Non-pigmented ciliary epithelial cell (primary cell): ENCODE measurements at places on chromosomes 6 and 20.

- no peak for DNase-seq
These were observed 57.3 kb upstream of the SMIM29 start for GRCh38 chr6:34305982-34306708.

- DNase-seq: no peak
These were observed 6.7 kb downstream of the PRDM13 start for GRCh38 chr6:99613409-99613704.

- no peak for DNase-seq
These were observed 7.2 kb downstream of the ATRN start for GRCh38 chr20:3477861-3478544.

DNA sequence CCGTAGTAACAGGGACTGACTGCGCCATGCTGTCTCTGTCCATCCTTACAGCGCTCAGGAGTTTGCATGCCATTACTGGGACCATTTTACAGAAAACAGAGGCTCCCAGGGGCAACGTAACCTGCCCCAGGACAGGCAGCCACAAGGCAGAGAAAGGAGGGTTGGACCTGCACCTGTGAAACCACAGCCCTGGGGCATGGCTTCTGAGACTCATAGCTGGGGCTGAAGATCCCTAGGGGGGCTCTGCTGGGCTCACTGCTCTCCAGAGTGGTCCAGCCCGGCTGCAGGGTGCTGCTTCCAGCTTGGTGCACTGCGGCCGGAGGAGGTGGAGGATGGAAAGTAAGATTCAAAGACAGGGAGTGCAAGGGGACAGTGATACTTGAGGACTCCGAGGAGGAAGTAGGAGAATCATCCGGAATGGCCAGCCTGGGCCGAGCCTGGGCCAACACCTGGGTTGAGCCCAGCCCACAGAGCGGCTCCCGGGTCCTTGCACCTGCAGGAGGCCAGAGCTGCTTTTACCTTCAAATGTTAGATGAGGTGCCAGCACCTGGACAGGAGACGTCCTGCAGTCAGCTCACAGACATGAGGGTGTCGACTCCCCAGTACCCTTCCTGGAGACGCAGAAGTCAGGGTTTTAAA is 183.2 kb downstream of the CDH4 start:
- no peak for DNase-seq

- no peak for DNase-seq
These were observed 84.5 kb downstream of the ANKEF1 start for GRCh38 chr20:10119336-10119735.

DNA sequence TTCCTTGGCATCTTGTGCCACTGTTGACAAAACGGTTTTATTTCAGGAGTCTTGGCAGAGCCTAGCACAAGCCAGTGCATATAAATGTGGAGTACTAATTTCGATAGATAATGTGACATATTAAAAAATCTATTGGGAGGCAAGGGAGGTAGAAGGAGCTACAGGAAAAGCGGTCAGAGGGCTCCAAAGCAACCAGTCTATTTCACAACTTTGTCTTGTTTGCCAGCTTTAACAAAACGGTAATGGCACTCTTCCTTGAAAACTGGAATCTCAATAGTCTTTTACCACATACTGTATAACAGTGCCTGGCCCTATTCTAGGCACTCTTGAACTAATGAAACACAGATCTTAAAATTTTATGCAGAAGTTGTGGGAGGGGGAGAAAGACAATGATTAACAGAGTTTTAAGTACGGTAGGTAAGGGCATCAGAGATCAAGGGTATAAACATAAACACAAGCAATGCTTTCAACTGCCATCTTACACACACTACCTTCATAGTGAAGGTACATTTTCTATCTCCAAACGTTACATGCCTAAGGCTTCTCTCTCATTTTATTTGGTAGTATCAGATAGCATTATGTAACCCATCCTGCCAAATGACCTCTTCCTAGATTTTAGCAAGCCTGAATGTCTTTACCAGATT is 33.5 kb upstream of the SYNCRIP start:
- DNase-seq: no peak

DNA sequence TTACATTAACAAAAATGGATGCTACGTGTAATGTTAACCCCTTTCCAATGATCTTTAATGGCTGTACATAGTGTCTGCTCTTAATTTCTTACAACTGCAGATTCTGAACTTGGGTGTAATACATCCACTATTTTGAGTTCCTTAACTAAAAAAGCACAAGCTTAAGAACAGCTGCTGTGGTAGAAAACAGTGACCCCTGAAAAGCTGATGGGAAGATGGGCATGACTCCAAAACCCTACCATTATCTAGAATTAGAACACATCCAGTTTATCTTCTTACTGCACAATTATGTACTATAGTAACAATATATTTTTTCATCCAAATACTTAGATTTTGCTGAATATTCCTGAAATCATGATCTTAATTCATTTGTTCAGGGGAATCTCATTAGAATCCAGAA is 49.3 kb downstream of the LYRM4 start:
- DNase-seq: no peak

DNA sequence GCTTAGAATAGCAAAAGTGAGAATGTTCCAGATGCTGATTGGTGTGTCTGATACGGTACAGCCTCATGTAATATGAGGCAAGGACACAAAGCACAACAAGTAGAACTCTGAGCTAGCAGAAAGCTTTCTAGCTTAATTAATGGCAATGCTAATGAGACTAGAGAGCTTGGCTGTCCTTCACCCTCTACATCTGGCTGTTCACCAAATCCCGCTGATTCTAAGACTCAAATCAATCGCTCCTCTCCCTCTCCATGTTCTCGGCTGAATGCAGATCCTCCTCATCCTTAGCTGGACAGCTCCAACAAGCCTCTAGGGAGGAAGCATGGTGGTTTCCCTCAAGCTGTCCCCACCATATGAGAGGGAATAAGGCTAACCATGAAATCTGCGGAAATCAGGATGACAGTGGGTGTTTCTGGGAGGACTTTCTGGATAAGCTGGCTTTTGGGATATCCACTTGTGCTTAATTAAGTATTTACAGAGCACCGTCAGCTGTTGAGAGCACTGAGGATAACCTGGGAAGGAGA is 128.9 kb downstream of the FOXC1 start:
- DNase-seq: no peak

DNA sequence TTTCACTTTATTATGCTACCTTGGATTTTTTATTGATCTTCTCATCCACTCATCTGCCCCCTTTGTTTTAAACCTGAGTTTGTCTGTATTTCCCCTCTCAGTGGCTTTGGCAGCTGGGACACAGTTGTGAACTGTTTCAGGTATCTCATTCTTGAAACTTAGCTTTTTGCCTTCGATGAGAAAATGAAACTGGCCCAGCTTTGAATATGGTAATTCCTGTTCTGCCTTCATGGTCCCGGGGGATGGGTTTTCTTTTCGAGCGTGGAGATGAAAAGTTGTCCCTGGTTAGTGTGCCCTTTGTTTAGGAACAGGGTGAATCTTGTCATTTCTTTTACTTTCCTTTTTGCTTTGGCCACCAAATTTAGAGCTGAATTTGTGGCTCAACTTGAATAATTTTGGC is 25.6 kb downstream of the DHX35 start:
- DNase-seq: no peak

GRCh38 chr6:28158318-28158717 is 16.6 kb downstream of the ZKSCAN8 start:
- DNase-seq: no peak

- DNase-seq: no peak
These were observed 58.2 kb upstream of the IL20RA start for GRCh38 chr6:137102851-137103492.

GRCh38 chr6:44642349-44642748 is 254.8 kb downstream of the CDC5L start:
- no peak for DNase-seq
